ENCODE measurements at places on chromosomes 7 and 10.

DNA sequence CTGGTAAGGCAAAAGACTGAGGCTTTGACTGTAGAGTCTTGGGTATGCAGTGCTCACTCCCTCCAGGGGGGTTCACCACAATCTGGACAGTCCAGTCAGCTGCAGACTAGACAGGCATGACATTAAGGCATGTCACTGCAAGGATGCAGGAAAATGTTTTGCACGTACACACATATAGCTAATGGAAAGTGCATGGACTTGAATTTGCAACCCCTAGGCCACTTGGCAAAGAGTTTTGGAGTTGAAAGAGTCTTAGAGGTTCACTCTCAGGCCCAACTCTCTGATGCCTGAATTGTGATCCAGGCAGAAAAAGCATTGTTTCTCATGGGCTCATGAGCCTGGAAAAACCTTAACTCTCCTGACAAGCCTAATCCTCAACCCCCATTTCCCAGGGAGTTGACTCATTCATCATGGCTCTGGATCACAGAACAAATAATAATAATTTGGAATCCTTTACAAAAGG lies 51.9 kb downstream of the LAMB4 start:
- DNase-seq = no peak

GRCh38 chr7:28083164-28083997 lies 97.2 kb downstream of the JAZF1 start:
- no peak for DNase-seq

GRCh38 chr10:116296291-116296721 lies 23.3 kb upstream of the GFRA1 start:
- no peak for DNase-seq

DNA sequence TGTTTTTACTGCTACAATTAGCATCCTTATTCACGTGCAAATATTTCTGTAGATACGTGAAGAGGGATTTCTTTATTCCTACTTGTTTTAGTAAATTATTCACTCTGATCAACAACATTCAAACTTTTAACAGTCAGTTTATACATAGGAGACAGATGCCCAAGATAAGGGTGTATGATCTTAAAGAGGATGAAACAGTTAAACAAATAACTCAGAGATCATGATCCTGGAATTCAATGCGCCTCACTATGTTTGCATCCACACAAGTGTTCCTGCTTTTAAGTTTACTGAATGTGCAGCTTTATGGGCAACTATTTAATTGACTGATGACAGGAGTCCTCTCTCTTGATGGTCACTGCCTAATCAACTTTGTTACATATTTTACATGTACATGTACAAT lies 394.8 kb downstream of the PARD3 start:
- no peak for DNase-seq

Data from NCI-H1930 (cell line).